ENCODE measurements at places on chromosomes 2 and 18.
A peak's percentile ranks its signal among the peaks of the same experiment; 100 is the strongest.

- DNase-seq = peak; percentile 21
These were observed 79.7 kb downstream of the CCBE1 start for GRCh38 chr18:59617468-59617932.

GRCh38 chr2:202530038-202530437, 104.7 kb upstream of the FAM117B start:
- peak; percentile 69 for DNase-seq

DNA sequence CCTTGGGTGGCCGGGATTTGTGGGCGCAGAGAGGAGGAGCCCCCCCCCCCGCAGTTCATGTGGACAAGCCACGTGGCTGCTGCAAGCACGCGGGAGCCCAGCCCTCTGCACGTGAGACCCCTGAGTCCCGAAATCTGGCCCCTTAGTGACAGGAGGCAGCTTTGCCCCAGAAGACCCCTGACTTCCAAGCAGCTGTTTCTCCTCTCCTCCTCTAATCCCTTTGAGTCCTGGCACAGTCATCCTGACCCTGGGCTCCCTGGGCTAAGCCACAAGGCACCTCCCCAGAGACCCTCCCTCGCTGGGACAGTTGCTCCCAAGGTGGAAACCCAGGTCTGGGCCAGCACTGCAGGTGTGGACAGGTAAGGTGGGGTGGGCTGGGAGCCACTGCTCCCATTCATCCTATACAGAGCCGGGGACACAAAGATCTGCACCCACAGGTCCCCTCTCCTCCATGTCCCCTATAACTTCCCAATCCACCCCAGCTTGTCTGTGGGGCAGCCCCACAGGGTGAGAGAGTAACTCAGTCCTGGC, 923 bp downstream of the TEKT4 start:
- DNase-seq = no peak

- no peak for DNase-seq
These were observed 213.4 kb downstream of the CDCA7 start for GRCh38 chr2:173568054-173568453.

GRCh38 chr2:200592406-200593075, 6.7 kb downstream of the AOX1 start:
- DNase-seq = no peak

GRCh38 chr2:37711308-37711731, 39.9 kb upstream of the CDC42EP3 start:
- DNase-seq = peak; percentile 96

Data from astrocyte (in vitro differentiated cells and primary cell).